ENCODE measurements at places on chromosomes 16 and 17.
A peak's percentile ranks its signal among the peaks of the same experiment; 100 is the strongest.

GRCh38 chr17:63173903-63174302, 207.9 kb downstream of the TANC2 start:
- DNase-seq: no peak

- no peak for DNase-seq
Observed at GRCh38 chr17:75087558-75088453, at the start of gene SLC16A5. SLC16A5 (plus strand) TSS chr17:75087954; CDS start chr17:75093637, 5,683 bp downstream.

- DNase-seq: no peak
Observed at GRCh38 chr17:83192161-83192788, 112.9 kb downstream of the METRNL start.

DNA sequence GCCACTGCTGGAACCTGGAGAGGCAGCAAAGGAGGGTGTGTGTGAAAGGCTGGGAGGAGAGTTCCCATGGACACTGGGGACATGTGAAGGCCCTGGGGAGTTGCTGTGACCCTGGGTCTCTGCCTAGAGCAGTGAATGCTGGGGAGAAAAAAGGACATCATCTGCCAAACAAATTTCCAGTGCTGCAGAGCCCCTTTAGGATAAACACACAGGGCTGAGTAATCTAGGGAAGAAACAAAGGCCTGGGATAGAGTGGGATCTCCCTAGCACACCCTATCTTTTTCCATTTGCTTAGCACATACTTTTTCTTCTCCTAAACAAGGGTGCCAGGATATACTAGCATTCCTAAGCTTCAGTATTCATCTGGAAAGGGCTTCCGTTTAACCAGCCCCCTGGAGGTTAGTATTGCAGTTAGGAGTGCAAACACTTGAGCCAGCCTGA, 3.3 kb upstream of the HIGD1B start:
- no peak for DNase-seq

DNA sequence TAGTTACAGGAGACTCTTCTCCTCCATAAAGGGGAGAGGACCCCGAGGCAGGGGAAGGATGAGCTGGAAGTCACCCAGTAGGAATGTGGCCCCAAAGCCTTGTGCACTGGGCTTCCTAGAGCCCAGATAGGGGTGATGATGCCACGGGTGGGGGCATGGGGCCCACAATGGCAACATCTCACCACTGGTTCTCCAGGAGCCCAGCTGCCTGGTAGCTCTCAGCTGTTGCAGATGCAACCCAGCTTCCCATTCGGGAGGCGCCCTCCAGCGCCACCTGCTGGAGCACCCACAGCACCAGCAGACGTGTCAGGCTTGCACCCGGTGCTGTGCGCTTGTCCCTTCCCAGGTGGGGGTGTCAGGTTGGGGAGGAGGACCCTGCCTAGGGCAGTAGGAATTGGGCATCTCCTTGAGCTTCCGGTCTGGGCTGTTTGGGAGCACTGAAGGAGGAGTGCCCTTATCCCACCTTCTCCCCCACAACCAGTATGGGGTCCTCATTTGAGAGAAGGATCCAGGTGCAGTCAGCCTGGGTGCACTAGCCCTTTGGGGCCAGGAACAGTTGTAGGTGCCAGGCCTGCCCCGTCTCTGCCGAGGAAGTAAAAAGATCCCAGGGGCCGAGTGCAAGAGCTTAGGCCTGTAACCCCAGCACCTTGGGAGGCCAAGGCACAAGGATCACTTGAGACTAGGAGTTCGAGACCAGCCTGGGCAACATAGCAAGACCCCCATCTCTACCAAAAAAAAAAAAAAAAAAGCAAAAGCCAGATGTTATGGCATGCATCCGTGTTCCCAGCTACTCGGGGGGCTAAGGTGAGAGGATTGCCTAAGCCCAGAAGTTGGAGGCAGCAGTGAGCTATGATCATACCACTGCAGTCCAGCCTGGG, 14.4 kb downstream of the CDIPT start:
- DNase-seq: peak; percentile 16

GRCh38 chr16:72202014-72202413, 30.1 kb upstream of the PMFBP1 start:
- no peak for DNase-seq
